ENCODE measurements at places on chromosomes 6 and 20.

- DNase-seq: no peak
Measured at GRCh38 chr6:55868771-55869479, 6.5 kb downstream of the BMP5 start.

GRCh38 chr6:82567621-82568020 is 204.0 kb downstream of the TPBG start:
- no peak for DNase-seq

DNA sequence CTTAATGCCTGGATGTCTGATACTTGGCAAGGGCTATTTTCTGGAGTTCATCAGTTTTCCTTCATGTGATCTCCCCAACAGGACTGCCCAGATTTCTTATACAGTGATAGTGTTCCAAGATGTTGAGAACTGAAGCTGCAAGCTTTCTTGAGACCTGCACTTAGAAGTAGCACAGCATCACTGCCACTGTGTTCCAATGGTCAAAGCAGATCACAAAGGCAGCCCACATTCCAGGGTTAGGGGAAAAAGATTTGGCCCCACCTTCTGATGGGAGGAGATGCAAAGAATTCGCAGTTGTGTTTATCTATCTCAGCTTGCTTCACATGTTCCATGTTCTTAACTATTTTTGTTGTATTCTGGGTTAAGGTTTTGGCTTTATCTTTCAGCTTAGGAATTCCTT is 78.2 kb downstream of the GPX5 start:
- no peak for DNase-seq

DNA sequence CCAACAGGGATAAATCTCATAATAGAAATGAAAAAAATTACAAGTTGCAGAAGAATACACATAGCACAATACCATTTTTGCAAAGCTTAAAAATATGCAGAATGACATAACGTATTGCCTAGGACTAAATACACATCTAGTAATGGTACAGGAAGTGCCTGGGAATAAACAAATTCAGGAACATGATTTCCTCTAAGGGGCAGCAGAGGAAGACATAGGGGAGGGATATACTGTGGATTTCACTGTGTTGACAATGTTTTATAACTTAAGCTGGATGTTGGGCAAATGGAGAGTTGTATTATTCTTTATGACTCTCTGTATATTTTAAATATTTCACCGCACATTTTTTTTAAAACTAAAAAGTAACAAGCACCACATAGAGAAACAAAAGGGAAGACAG is 5.6 kb upstream of the GLO1 start:
- no peak for DNase-seq

DNA sequence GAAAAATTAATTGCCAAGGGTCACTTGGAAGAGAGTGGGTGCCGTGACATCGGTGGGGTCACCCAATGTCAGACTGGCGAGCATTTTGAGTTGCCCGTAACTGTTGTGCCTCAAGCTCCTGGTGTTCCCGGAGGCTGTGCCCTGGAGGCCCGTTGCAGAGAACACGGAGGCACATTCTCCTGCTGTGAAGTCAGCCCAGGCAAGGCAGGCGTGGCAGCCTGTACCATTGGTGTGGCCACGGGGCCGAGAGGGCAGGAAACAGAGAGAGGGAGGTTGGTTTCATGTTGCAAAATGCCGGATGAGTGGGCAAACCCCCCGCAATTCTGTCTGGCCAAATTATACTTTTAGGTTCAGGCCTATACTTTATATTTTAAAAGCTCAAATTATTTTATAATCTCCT is 81.2 kb downstream of the THBS2 start:
- no peak for DNase-seq

GRCh38 chr6:42879372-42880239 is at the start of gene RPL7L1:
RPL7L1 (plus strand) TSS chr6:42879616; CDS start chr6:42879911, 295 bp downstream.
- DNase-seq: peak; percentile 78

- no peak for DNase-seq
Measured at GRCh38 chr6:25327432-25327831, 48.3 kb downstream of the CARMIL1 start.

GRCh38 chr6:9507136-9507895 is 907.6 kb downstream of the TFAP2A start:
- no peak for DNase-seq

- DNase-seq: no peak
Measured at GRCh38 chr6:167034056-167034455, 34.9 kb downstream of the CEP43 start.

DNA sequence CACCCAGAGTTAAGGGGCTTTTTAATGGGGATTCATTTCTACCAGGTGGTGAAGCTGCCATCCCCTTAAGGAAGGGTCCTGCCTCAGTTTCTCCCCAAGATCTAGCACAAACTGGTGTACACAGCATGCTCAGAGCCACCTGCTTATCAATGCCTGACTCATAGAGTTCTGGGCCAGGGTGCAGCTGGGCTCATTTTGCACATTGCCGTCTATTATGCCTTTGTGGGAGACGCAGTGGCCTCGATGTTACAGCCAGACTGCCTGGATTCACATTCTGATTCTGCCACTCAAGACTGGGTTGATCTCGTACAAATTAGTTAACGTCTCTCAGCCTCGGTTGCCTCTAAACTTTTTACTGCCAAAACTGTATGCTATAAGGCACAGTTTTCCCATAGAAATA is 365.7 kb downstream of the ZFAND3 start:
- no peak for DNase-seq

- DNase-seq: no peak
Measured at GRCh38 chr20:45467172-45467571, 2.4 kb upstream of the WFDC2 start.

Data from activated effector memory CD4-positive, alpha-beta T cell treated with Interleukin-2 at 50 U/mL for 16 hours (primary cell).